ENCODE measurements at places on chromosomes 11 and 22.

- DNase-seq, result no peak
These were observed 6.0 kb downstream of the MPST start for GRCh38 chr22:37025500-37026070.

- peak; percentile 80 for DNase-seq
These were observed 745 bp upstream of the ZBTB44 start for GRCh38 chr11:130315354-130315970.

DNA sequence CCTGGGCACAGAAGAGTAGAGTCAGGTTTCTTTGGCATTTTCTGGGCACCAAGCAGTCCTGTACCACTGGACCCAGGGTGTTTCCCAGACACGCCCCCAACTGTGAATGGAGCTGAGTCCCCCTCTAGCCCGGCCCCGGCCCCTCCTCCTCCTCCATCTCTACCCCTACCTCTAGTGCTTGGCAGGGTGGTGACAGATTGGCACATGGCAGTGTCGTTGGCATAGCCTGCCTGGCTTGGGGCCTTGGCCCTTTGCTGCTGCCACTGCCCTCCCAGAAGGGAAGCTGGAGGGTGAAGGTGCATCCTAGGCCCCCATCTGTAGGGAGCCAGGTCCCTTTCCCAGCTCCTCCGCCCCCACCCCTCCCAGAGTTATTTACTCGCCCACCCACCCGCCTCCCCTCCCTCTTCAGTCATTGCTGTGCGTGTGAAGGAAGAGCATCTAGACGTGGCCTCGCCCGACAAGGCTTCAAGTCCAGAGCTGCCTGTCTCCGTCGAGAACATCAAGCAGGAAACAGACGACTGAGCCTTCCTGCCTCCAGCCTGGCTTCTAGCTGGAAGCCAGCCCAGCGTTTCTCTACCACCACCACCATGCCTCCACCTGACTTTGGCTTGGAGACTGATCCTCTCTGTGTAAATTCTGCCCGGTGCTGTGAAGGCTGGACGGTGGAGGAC, 10.9 kb downstream of the CHADL start:
- no peak for DNase-seq

GRCh38 chr11:132251061-132251460, 880.6 kb downstream of the NTM start:
- DNase-seq, result no peak

DNA sequence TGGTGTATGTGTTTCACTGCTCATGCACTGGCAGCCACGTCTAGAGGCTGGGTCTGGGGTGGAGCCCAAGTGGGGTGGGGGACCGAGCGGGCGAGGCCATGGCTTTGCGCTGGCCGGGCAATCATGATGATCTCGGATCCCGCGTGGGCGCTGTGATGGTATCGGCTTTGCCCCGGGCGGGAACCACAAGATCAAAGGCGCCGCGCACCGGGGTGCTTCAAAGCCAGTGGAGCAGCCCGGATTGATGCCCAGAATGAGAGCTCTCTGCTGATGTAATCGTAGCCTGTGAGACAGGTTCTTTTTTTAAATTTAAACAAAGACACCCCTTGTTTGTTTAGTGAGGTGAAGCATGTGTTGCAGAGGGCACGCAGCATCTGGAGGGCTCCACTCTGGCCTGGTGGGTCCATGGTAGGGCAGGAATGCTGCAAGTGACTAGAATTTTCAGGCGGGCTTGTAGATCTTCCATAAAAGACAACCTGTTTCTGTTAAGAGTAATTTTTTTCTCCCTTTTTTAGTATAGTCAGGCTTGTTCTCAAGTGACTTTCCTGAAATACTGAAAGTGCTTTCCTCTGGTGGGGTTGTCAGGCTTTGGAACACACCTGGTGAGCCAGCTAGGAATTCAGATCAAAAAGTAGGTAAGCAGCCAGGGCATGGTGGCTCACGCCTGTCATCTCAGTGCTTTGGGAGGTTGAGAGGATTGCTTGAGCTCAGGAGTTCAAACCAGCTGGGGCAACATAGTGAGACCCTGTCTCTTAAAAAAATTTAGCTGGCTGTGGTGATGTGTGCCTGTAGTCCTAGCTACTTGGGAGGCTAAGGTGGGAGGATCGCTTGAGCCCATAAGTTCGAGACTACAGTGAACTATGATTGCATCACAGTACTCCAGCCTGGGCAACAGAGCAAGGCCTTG, 40.7 kb downstream of the ZNRF3 start:
- no peak for DNase-seq

All from germinal center (tissue), 1 donor.